CD4-positive, alpha-beta T cell (primary cell): ENCODE measurements at places on chromosomes 1 and 21.

- DNase-seq, result peak; percentile 11
- peaks cover 6% of the 10 kb centered on the region for H3K4me1 ChIP-seq
- H3K27ac ChIP-seq, result peak overlapping the region; percentile 31
- H3K4me3 ChIP-seq, result peak overlapping the region; percentile 79
- H3K27me3 ChIP-seq, result no peaks in the 10 kb centered on the region
These were observed 765 bp upstream of the VPS45 start for GRCh38 chr1:150066838-150067183.

- H3K36me3 ChIP-seq, result no peaks in the 10 kb centered on the region
- peaks cover 6% of the 10 kb centered on the region for H3K4me1 ChIP-seq
- no peak overlapping the region for H3K4me3 ChIP-seq
These were observed 3.3 kb upstream of the AIRE start for GRCh38 chr21:44282370-44282769.

- H3K4me1 ChIP-seq, result no peaks in the 10 kb centered on the region
- H3K4me3 ChIP-seq, result no peak overlapping the region
- DNase-seq, result no peak
These were observed 11.6 kb upstream of the TNFSF18 start for GRCh38 chr1:173062150-173062938.

DNA sequence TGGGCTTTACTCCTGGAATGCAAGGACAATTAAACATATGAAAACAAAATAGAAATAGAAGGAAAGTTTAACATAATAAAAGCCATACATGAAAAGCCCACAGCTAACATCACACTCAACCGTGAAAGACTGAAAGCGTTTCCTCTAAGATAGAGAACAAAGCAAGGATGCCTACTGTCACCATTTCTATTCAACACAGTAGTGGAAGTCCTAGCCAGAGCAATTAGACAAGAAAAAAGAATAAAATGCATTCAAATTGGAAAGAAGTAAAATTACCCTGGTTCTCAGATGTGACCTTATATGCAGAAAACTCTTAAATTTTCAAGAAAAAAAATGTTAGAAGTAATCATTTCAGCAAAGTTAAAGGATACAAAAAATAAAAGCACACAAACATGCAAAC lies 34.0 kb downstream of the ZNF644 start:
- DNase-seq, result no peak
- H3K27ac ChIP-seq, result no peak overlapping the region
- no peaks in the 10 kb centered on the region for H3K4me1 ChIP-seq

GRCh38 chr1:151970626-151971025 lies 23.0 kb downstream of the S100A10 start:
- DNase-seq, result no peak
- no peaks in the 10 kb centered on the region for H3K27me3 ChIP-seq
- peaks cover 9% of the 10 kb centered on the region for H3K4me1 ChIP-seq
- no peaks in the 10 kb centered on the region for H3K36me3 ChIP-seq

DNA sequence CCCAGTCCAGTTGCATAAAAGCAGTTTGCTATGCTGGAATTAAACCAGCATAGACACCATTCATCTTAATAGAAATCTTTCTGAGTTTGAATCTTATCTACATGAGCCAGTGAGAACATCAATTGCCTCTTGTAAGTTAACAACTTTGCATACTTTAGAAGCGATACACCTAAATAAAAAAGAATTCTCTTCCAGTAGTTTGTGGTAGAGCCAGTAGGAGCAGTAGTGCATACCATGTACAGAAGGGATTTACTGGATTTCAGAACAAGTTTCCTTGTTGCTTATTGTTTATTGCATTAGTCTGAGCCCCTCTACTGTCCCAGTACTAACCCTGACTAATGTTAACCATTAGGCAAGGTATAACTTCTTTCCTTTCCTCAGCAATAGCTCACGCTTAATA lies 313.1 kb downstream of the TGFB2 start:
- no peaks in the 10 kb centered on the region for H3K27me3 ChIP-seq
- H3K27ac ChIP-seq, result no peak overlapping the region
- H3K36me3 ChIP-seq, result no peaks in the 10 kb centered on the region
- DNase-seq, result no peak

GRCh38 chr1:203088441-203088840 lies 2.6 kb upstream of the MYOG start:
- no peaks in the 10 kb centered on the region for H3K36me3 ChIP-seq
- H3K27ac ChIP-seq, result no peak overlapping the region
- no peak overlapping the region for H3K4me3 ChIP-seq
- DNase-seq, result no peak
- peaks cover 9% of the 10 kb centered on the region for H3K27me3 ChIP-seq
- H3K4me1 ChIP-seq, result no peaks in the 10 kb centered on the region

- H3K36me3 ChIP-seq, result no peaks in the 10 kb centered on the region
- no peaks in the 10 kb centered on the region for H3K4me1 ChIP-seq
- no peak for DNase-seq
These were observed 37.9 kb upstream of the AHCTF1 start for GRCh38 chr1:246969621-246970020.

GRCh38 chr1:201164645-201165044 lies 10.4 kb upstream of the TMEM9 start:
- no peak overlapping the region for H3K4me3 ChIP-seq
- H3K27ac ChIP-seq, result no peak overlapping the region
- H3K4me1 ChIP-seq, result no peaks in the 10 kb centered on the region
- H3K27me3 ChIP-seq, result no peaks in the 10 kb centered on the region
- H3K36me3 ChIP-seq, result no peaks in the 10 kb centered on the region

DNA sequence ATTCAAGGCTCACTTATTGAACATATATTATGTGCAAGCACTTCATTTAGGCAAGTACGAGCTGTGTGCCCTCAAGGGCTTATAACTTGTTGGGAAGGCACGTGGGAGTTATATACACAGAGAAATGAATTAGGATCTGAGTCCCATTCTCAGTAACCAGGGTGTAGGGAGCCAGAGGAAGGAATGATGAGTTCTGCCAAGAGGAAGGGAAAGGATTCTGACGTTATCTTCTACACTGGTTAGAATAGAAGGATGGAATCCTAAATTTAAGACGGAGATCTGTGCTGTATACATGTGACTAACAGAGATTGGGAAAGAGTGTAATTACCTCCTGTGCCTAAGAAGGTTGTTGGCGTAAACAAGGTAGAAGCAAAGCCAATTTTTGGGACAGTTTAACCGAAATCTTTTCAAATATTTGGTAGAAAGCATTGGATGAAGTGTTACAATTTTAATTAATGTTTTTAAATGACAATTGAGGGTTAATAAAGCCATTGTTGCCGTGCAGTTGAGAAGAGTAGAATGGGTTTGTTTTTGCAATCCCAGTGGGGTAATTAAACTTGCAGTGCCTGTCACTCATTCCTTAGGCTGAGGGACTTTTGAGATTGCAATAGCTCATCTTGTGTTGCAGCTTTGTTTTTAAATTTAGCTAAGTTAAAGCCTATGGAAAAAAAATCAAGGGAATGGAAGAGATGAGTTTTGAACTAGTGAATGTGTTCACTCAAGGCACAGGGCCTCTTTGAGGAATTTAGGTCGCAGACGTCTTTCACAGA lies 177.2 kb downstream of the NFIA start:
- no peak for DNase-seq
- peaks cover 3% of the 10 kb centered on the region for H3K4me1 ChIP-seq
- H3K4me3 ChIP-seq, result no peak overlapping the region

DNA sequence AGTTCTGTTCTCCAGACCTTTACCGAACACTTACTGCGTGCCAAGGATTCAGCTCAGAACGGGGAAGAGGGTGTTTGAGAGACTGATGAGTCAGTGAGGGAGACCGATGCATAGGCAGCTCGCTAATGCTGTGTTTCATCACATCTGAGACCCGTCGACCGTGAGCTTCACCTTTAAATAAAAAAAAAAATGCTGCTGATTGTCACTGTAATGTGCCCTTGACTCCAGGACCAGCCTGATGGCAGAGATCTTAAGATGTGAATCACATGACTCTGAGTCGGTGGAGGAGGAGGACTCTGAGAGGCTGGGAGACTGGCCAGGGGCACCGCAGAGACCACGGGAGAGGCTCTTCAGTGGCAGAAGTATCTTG lies 28.8 kb downstream of the SPSB1 start:
- peaks cover 10% of the 10 kb centered on the region for H3K4me1 ChIP-seq
- H3K27ac ChIP-seq, result no peak overlapping the region
- no peak for DNase-seq
- no peaks in the 10 kb centered on the region for H3K27me3 ChIP-seq
- H3K4me3 ChIP-seq, result no peak overlapping the region
- no peaks in the 10 kb centered on the region for H3K36me3 ChIP-seq
